ENCODE measurements at places on chromosomes 16 and 17.

GRCh38 chr16:11161974-11162373 lies 94.0 kb downstream of the SOCS1 start:
- no peak for DNase-seq

GRCh38 chr16:69840975-69841374 lies 78.8 kb downstream of the WWP2 start:
- DNase-seq, result no peak

DNA sequence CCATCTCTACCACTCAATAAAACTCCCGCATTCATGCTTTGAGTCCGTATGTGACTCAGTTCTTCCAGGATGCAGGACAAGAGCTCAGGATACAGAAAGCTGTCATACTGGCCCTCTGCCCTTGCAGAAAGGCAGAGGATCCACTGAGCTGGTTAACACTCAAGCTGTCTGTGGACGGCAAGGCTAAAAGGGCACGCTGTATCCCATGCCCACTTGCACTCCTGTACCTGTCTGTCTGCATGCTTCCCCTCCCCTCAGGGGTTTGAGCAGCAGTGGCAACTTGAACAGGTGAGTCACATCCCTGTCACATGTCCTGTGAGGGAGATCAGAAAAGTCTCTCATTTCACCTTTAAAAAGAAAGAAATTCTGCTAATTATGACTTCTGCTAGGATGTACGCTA lies 293.8 kb downstream of the HS3ST3B1 start:
- no peak for DNase-seq

DNA sequence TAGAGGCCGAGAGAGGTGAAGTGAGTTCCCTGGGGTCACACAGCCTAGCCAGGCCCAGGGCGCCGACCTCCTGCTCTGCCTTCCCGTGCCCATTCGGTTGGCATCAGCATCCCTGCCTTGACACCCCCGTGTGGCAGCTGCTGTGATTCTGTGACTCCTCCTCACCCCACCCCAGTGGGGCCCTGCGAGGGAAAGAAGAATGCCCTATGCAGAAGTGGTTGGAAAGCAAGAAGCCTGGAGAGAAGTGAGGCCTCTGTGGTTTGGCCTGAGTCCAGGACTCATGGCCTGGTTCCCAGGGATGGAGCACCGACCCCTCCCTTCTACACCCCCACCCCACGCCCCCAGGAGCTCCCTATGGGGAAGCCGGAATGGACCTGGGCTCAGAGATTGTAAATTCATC lies 296.2 kb downstream of the SEC14L1 start:
- peak; percentile 51 for DNase-seq

DNA sequence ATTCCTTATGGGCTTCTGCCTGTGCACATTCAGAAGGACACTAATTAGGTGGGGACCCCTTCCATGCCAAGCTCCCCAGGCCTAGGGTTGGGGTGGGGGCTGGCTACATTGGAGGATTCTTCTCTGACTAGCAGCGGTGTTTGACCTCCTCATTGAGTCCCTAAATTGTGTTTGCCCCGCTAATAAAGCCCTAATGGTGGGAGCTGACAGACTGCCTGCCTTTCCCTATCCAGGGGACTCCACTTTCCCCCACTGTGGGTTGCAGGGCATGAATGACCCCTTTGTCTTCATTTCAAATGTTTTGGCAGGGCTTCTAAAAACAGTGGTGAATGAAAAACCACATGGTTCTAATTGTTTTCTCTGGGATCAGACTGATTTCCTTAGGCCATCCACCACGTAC lies 476.8 kb upstream of the CDH11 start:
- DNase-seq, result peak; percentile 21

GRCh38 chr16:67150047-67150832 lies 558 bp downstream of the B3GNT9 start:
- no peak for DNase-seq

DNA sequence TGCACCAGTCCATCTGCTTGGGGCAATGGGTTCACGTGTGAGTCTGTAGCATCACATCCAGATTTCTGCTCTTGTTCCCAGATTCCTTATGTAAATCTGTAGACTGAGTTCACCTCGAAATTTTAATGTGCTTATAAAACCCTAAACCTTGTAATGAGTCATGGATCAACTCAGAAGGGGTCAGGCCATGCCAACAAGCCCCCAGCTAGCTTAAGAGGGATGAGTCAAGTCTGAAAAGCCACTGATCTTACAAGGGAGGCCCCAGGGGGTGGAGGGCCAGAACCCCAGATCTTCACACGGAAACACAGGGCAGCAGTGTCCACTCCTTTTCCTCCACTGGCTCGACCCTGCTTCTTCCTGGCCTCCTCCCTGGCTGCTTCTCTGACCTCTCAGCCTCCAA lies 399.1 kb upstream of the CDH5 start:
- no peak for DNase-seq

DNA sequence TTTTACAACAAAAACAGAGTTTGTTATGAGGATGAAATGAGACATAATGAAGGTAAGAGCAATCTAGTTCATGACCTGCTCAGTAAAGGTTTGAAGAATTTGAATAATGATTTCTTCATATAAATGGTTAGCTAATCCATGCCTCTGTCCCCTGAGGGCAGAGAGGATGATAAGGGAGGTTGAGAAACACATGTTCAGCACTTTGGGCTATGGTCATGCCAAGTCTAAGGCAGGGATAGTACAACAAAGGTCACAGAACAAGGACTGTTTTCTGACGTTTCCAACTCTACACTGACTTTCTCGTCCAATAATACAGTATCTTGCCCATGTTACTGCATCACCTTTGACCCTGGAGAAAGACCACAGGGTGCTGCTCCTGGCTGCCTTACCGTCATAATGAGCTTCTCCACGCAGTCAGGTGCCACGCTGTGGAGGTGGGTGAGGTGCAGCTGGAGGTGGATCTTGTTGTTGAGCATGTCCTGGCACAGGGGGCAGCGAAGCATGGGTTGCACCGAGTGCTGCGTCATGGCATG lies 236.7 kb downstream of the ZFHX3 start:
- DNase-seq, result no peak

Measured in urothelium cell line (cell line).